Brain pericyte (primary cell): ENCODE measurements at places on chromosomes 13 and 19.

DNA sequence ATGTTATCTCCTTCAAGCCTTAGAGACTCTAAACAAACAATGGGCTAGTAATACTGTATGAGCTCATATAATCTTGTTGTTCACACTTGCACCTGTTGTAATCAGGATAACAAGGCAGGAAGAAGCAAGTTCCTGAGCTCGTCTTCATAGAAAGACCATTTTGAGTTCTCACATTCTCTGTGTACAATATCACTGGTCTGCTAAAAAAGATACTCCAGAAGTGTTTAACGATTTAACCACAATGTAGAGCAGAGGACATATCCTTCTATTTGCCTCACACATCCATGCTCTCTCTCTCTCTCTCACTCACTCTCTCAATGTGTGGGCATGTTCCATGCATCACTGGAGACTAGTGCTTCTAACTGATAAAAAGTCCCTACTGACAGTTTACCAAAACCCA is 122.9 kb downstream of the MIPEP start:
- DNase-seq, result no peak

- no peak for DNase-seq
Measured at GRCh38 chr13:63851526-63851925, 2435.9 kb upstream of the PCDH20 start.

DNA sequence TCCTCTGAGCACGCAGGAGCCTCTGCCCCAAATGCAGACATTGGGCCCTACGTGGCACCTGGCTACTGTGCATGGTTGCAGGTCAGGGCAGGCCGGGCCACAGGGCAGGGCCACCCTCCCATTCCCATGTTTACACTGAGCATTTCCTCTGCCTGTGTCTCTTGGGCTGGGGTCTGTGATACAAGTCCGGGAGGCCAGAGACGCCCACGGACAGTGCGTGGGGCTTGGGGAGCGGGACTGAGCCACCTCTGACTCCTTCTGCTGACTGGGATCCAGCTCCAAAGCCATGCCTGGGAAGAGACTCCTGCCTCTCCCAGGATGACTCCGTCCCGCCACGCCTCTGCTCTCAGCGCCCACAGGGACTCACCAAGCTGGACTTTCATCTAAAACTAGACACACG is 18.8 kb downstream of the GAS6 start:
- DNase-seq, result no peak

- no peak for DNase-seq
Measured at GRCh38 chr13:110561344-110562035, at the start of gene RAB20. Gene RAB20, minus strand, starts transcription at chr13:110561722. Its CDS starts 203 bp downstream, at chr13:110561519.

- no peak for DNase-seq
Measured at GRCh38 chr13:110860983-110861382, 53.9 kb downstream of the ANKRD10 start.

DNA sequence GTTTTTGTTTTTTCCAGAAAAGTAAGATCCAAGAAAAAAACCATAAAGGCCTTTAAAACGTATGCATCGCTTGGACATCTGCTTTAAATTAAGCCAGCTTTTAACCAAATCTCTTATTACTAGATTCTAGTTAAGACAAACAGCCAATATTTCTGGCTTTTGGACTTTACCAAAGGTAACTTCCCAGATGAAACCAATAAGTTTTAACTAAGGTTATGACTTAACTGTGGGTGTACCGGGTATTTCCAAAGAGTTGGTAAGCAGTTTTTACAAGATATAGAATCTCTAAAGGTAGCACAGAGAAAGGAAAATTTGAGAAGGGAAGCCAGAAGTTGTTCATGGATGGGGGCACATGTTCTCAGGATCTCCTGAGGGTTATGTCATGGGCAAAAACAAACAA is 34.0 kb downstream of the CEACAM1 start:
- no peak for DNase-seq

- no peak for DNase-seq
Measured at GRCh38 chr13:100944791-100945345, 270.3 kb upstream of the TMTC4 start.

DNA sequence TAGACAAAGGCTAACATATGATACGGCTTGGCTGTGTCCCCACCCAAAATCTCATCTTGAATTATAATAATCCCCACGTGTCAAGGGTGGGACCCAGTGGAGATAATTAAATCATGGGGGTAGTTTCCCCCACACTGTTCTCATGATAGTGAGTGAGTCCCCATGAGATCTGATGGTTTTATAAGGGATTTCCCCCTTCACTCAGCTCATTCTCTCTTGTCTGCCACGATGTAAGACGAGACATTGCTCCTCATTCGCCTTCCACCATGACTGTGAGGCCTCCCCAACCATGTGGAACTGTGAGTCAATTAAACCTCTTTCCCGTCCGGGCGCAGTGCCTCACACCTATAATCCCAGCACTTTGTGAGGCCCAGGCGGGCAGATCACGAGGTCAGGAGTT is 143.5 kb downstream of the RXFP2 start:
- DNase-seq, result no peak

DNA sequence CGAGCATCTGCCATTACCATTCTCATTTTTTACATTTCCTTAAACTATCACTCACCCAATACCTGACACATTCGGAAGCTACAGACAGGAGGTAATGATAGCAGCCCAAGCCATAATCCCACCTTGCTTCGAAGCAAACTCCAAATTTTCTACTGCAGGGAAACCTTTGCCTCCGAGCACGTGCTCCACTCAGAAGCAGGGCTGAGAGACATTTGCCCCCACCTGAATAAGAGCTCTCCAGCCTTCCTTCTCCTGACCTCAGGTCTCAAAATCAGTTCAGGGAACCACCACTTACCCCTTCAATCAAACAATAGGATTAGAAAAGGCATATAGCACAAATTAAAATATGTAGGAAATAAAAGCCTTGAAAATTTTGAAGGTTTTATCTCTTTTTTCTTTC is 2.3 kb upstream of the DACH1 start:
- DNase-seq, result no peak

GRCh38 chr13:57629821-57630235 is 1.7 kb upstream of the PCDH17 start:
- peak; percentile 69 for DNase-seq

DNA sequence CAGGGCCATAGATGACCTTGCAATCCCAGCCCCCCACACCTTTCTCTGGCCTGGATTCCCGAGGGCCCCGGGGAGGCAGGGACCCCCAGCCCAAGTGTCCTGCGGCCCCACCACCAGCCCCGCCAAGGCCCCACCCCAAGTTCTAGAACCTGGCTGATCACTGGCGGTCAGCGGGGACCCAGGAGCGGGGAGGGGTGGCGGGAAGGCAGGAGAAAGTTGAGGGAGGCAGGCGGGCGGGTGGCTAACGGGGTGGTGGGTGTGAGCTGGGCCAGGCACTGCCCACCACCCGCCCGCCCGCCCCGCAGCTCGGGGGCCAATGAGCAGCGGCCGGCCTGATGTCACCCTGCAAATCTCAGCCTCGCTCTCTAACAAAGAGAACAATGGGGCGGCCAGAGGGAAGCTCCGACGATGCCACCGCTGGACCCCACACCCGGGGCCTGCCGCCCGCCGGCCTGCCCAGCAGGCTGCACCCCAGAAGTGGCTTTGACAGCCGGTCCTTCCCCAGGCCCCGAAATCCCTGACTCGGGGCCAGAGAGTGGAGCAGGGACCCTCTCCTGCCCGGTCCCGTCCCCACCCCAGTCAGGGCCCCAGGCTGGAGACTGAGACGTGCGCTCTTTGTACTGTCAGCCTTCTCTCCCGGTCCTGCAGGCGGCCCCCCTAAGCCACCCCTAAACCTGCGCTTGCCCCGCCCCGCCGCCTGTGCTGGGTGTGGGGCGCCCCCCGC is 1.6 kb downstream of the MEX3D start:
- DNase-seq, result peak; percentile 41

DNA sequence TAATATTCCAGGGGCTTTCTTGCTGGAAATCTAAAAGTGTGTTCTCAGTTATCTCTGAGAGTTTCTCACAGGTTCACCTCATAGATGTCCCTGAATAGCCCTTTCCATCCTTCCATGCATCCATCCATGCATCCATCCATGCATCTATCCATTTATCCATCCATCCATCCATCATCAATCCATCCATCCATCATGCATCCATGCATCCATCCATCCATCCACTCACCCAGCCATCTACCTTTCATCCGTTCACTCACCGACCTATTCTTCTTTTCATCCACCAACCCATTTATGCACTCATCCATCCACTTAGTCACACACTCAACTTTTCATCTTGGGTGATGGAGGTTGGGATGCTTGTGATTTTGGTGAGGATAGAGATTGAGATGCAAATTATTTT is 7.4 kb upstream of the ADGRE3 start:
- no peak for DNase-seq

- no peak for DNase-seq
Measured at GRCh38 chr13:112928972-112929782, 39.8 kb upstream of the MCF2L start.

- no peak for DNase-seq
Measured at GRCh38 chr19:45817725-45818301, 2.7 kb upstream of the RSPH6A start.

GRCh38 chr13:23794267-23795161 is 94.7 kb downstream of the MIPEP start:
- no peak for DNase-seq

- no peak for DNase-seq
Measured at GRCh38 chr19:45498411-45499195, at the start of gene PPM1N. Gene PPM1N, plus strand, starts transcription at chr19:45498443. Its CDS starts 30 bp downstream, at chr19:45498473.

- DNase-seq, result no peak
Measured at GRCh38 chr19:55333870-55334269, 5.8 kb upstream of the KMT5C start.

GRCh38 chr13:112220925-112221324 is 154.0 kb downstream of the SOX1 start:
- no peak for DNase-seq

DNA sequence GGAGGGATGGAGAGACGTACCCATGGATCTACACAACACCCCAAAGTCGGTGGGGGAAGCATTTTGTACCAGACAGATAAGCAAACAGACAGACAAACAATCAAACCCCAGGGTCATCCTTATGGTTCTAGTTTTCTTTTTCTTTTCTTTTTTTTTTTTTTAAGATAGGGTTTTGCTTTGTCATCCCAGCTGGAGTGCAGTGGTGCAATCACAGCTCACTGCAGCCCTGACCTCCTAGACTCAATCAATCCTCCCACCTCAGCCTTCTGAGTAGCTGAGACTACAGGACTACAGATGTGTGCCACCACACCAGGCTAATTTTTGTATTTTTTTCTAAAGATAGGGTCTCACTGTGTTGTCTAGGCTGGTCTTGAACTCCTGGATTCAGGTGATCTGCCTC is 17.9 kb upstream of the FBL start:
- no peak for DNase-seq

- DNase-seq, result no peak
Measured at GRCh38 chr13:59755632-59756290, 408.0 kb downstream of the DIAPH3 start.

DNA sequence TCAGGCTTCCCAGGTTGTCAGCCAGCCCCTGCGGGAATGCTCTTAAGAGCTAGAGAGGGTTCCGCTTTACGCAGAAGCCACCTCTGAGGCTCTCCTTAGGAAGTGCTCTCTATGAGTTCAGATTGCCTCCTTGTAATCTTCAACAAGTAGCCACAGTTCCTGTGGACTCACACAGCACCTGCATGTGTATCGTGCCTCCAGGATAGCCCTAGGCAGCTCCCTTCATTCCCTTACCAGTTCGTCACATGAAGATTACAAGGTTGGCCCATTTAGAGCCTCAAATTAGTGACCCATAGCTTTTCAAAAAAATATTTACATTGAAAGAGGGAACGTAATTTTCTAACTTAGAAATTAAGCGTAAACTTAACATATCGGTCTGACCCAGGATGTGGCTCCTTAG is 284.3 kb downstream of the MTUS2 start:
- DNase-seq, result no peak

DNA sequence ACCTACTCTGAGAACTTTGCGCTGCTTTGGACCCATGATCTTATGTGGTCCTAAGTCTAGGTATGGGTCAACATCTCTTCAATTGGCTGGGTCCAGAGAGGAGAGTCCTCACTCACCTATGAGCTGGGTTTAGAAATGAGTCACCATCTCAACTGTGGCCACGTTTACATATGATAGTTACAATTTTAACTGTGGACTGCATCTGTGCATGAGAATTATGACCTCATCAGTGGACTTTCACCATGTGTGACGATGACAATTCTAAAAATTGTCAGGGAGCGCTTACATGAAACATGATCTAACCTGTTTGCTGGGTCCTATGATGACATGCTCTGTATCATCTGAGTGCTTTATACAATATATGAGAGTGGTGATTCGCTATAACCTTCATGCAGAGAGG is 12.7 kb upstream of the ZNF724 start:
- no peak for DNase-seq

DNA sequence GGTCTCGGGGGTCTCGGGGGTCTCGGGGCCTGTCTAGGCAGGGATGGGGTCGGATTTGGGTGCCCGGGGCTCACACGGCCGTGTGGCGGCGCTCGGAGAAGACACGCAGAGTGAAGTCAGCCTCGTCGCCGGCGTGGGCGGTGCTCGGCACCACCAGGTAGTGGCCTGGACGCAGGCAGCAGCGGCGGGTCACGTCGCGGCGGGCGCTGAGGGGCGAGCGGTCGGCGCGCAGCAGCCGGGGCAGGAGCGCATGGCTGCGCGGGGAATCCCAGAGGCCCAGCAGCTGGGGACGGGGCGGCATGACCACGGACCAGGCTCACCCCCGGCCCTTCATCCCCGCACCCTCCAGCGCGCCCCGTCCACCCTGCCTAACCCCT is 8.2 kb downstream of the CAPN12 start:
- DNase-seq, result no peak

DNA sequence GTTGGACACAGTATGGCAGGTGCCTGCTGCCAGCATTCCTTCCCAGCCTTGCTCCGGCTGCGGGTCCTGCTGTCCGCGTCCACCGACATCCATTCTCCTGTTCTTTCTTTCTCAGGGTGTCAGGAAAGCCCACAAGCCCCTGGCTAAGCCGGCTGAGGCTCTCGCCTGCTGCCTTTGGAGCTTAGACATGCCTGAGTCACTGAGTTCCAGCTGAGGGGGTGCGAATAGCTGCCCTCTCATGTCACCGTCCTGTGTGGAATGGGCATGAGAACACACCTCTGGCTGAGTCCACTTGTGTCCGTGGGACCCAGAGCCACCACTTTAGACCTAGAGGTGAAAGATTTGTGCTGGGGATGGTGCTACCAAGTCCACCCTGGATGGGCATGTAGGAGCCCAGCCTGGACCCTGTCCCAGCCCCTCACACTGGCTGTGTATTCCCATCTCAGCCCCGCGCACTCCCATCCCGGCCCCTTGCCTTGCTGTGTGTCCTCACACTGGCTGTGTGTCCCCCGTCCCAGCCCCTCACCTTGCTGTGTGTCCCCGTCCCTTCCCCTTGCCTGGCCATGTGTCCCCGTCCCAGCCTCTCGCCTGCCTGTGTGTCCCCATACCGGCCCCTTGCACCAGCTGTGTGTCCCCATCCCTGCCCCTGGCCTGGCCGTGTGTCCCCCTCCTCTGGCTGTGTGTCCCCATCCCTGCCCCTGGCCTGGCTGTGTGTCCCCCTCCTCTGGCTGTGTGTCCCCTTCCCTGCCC is 24.6 kb upstream of the IRS2 start:
- no peak for DNase-seq

DNA sequence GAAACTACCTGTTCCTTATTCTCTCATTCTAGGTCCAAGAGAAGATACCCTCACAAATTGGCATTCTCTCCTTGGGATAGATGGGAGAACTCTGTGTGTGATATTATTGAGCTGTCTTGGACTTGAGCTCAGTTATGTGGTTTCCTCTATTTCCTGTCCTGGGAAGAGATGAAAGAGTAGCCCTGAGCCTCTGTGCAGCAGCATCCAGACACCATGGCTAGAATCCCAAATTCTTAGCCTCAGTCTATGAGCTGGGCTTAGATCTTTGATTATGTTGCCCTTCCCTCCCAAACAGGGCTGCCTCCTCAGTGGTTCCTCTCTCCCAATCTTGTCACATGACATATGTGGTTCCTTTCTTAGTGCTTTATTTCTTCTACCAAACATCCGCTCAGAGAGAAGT is 290.7 kb downstream of the SPRY2 start:
- DNase-seq, result no peak
